ENCODE measurements at places on chromosomes 5 and 9.

- no peak for DNase-seq
Observed at GRCh38 chr9:106441283-106441682, 421.7 kb upstream of the ZNF462 start.

DNA sequence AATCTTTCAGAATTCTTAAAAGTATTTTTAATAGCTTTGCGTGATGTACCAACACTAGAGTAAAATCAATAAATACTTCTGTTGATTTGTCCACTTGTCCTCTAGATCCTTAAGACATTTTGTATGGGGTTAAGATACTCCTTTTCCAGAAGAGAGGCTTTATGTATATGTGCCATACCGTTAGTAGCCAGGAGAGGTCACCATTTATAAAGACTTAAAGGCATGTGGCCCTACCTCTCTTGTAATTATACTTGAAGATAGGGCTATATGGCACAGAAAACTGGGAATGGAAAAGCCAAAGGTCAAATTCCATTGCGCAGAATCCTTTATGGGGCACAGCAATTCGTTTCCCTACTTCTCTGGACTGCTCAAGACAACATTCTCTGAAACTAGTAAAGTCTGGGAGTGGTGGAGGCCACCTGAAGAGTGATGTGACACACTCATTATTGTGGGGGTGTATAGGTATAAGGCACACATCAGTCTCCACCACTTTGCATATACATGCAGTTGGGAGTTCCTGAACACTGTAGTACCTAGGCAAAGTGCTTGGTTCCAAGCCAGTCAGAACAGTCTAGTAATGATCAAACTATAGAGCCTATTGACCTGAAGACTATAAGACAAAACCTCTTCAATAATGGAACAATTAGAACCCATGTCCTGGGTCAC, 140.1 kb upstream of the FBXL17 start:
- no peak for DNase-seq

GRCh38 chr5:1672396-1672795, 127.2 kb downstream of the MRPL36 start:
- DNase-seq = no peak

DNA sequence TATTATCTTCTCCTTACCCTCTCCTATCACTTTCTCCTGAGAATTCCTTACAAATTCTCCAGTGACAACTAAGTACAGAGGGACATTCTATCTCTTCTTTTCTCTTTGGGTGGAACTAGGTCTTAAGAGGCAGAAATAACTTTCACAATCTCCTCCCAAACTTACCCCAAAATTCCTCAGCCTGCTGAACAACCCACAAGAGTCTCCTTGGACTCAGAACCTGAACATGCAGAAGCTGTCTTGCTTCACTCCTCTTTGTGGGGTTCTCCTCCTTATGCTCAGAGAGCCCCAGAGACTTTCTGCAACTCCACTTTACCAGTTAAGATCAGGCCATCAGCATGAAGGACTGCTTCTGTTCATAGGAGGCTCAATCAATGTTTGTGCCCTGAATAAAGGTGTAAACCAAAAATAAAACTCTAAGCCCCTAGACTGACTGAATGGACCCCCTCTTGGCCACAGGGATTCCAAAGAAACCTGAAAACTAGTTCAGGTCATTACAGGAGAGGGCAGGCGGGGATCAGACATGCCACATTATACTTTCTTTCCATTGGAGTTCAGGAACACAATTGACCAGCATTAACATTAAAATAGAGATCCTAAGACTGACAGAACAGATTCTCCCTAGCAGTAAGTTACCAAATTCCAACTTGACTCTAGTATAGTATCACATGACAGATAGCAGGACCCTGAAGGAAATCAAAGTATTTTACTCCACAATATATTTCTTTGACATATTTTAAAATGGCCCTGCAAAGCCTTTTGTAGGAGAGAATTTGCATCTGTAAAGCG, 179.7 kb upstream of the FBXL17 start:
- DNase-seq = no peak

GRCh38 chr5:137487600-137487999, 11.5 kb downstream of the SPOCK1 start:
- DNase-seq = no peak

DNA sequence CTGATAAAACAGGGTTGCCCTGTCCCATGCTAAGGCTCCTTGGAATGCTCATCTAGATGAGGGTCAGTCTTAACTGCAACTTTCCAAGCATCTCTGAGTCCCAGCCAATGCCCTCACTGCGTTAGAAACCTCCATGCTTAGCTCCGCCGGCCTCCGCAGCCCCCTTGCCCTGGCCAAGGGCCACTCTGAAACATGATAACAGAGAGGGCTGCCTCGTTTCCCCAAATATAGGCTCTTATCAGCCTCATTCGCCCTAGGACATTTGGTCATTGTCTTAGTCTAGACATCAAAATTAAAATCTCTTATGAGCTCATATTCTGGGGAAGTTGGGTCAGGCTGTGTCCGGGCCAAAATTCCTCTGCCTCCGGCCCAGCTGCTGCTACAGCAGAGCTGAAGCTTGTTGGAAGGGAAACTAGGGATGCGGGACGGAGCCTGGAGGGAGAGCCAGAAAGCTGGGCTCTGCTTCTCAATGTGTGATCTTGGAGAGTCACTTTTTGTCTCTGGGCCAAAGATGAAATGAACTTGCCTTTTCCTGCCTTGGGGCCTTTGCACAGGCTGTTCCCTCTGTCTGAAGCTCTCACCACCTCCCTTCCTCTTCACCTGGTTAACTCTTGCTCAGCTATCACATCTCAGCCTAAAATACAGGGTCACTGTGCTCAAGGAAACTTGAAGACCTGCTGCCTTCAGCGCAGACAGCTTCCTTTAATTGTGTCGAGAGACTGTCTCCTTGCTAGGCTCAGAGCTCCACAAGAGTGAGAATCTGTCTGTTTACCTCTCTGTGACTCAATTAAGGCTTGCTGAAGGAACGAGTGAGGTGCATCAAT, 191.3 kb downstream of the RGS3 start:
- DNase-seq = no peak

GRCh38 chr9:77099388-77099787, 77.9 kb upstream of the VPS13A start:
- no peak for DNase-seq

- DNase-seq = no peak
Observed at GRCh38 chr5:176817369-176817840, 7.0 kb downstream of the UNC5A start.

DNA sequence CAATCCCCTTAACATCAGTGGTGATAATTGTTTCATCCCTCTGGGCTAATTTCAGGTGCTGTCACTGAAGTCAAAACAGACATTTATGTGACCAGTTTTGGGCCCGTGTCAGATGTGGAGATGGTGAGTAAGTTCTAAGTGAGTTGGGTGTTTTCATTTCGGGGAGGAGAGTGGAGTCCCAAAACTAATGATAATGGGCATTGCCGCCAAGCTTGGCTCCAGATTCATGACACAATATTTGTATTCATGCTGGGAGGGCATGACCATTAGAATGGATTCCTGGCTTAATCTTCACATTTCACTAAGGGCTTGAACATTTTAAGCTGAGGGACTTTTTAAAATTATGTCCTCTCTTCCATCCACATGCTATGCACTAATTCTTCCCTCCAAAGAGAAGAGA, 1.4 kb downstream of the GABRA6 start:
- DNase-seq = no peak

GRCh38 chr5:142978726-142979125, 208.5 kb downstream of the ARHGAP26 start:
- DNase-seq = no peak

GRCh38 chr5:89179731-89180130, 296.7 kb upstream of the MEF2C start:
- DNase-seq = no peak

GRCh38 chr5:123690821-123691220, 178.8 kb downstream of the CSNK1G3 start:
- no peak for DNase-seq

DNA sequence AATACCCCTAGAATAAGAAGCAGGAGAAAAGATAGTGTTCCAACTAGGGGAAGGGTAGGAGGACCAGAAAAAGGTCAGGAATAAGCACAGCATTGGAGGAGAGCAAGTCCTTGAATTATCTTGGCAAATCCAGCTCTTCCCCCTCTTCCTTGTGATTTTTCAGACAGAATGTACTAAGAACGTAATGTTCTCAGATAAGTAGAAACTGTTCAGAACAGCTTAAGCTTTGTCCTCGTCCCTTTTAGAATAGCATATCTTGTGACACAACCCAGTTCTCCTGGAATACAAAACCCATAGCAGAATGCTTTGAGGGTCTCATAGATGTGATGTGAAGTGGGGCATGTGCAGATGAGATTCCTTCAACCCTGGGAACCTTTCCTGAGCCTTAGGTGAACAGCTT, 97.4 kb downstream of the EMB start:
- no peak for DNase-seq

- no peak for DNase-seq
Observed at GRCh38 chr5:59264639-59265245, 628.8 kb downstream of the PDE4D start.

DNA sequence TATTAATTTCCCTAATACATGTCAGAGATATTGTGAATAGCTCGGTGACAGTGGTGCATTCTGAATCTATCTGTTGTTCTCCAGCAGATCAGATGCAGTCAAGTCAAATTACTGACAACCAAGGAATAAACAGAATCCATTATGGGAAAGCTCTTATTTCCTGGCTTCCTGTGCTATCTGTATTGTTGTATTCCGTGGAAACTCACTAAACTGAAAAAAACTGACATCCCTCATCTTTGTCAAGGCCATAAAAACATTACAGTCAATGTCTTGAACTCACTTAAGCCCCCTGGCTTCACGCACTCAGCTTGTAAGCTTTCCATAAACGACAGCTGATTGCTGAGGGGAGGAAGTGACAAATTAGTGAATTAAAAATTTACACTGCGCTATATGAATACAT, 245.9 kb downstream of the CTNND2 start:
- no peak for DNase-seq

DNA sequence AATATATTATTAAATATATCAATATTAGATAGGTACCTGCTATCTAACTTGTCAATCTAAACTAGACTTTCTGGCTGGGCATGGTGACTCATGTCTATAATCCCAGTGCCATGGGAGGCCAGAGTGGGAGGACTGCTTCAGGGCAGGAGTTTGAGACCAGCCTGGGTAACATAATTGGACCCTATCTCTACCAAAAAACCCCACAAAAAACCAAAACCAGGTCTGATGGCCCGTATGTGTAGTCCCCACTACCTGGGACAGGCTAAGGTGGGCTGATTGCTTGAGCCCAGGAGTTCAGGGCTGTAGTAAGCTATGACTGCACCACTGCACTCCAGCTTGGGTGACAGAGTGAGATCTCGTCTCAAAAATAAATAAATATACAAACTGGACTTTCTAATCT, 55.0 kb downstream of the PJA2 start:
- DNase-seq = no peak

- DNase-seq = no peak
Observed at GRCh38 chr9:33659921-33660320, 135.4 kb upstream of the PRSS3 start.

All from activated CD4-positive, alpha-beta T cell treated with anti-CD3 and anti-CD28 coated beads for 48 hours (primary cell).